ENCODE measurements at places on chromosomes 1 and 21.
A peak's percentile ranks its signal among the peaks of the same experiment; 100 is the strongest.

DNA sequence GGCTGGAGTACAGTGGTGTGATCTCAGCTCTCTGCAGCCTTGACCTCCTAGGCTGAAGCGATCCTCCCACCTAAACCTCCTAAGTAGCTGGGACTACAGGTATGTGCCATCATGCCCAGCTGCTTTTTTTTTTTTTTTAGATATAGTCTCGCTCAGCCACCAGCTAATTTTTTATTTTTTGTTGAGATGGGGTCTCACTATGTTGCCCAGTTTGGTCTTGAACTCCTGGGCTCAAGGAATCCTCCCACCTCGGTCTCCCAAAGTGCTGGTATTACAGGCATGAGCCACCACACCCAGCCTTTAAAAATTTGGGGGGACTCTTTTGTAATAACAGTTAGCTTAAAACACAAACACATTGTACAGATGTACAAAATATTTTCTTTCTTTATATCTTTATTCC, 1.7 kb upstream of the SNX27 start:
- no peak for DNase-seq

DNA sequence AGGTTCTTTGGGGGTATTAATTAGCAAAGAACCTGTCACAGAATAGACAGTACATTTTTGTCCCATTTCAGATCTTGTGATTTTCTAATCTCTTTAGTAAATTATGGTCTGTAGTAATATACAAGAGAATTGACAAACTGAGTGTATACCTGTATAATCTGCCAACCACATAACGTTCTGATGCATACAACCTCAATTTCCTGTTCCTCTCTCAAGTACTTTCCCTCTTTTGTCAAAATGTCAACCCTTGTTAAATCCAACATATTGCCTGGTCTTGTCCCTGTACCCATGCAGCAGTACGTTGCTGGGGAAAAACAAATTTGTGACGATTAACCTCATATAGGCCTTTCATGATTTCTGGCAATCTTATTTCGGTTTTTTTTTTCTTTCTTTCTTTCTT, 1.1 kb downstream of the ARV1 start:
- no peak for DNase-seq

- DNase-seq = no peak
Observed at GRCh38 chr1:37792943-37793686, 532 bp upstream of the MANEAL start.

GRCh38 chr1:33617451-33617850, 145.0 kb downstream of the ZSCAN20 start:
- DNase-seq = no peak

DNA sequence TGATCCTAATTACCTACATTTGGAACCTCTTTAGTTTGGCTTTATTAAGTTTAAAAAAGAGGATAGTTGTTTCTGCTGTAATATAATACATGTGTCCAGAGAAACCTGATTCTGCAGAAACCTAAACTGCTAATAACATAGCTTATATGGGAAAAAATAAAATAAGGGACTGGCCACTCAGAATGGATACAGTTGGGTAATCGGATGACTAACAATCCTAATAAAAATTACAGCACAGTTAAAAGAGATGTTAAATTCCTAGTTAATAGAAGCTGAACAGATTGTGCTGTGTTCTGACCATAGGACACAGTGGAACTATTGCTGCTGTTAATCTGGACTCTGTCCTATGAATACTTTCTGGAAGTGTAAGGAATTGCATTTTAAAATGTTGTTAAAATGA, 16.0 kb downstream of the ARV1 start:
- DNase-seq = no peak

GRCh38 chr1:5977494-5978444, 14.5 kb downstream of the NPHP4 start:
- DNase-seq = peak; percentile 38

DNA sequence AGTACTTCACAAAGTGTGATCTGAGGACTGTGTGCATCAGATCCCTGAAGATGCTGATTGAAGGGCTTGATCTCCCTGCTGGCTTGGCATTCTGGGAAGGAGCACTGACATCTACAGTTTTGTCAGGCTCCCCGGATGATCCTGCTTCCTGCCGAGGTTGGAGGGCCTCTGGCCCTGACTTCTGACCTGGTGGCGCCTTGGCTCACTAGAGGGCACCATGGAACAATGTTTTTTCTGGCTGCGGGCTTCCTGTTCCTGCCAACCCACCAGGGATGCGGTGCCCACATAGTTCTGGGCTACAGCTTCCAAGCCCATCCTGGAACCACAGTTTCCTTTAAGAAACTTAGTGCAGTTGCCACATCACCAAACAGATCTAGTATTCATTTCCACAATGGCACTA, 38.8 kb upstream of the RASAL2 start:
- no peak for DNase-seq

- DNase-seq = no peak
Observed at GRCh38 chr1:79161077-79161476, 154.5 kb upstream of the ADGRL4 start.

DNA sequence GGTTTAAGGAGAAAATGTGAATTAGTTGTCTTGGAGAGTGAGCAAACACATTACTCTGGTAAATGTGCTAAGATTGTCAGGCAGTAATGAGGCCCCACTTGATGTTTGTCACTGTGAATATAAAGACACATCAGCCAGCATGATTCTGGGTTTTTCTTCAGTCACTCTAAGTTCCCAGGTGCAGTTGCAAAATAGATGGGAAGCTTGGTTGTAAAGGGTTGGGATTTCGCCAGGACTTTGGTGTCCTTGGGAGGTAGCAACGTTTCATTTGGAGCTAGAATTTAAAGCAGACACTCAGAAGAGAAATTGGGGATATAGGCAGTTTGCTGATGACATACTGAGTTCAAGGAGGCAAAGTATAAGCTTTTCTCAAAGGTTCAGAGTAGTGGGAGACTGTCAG, 154.3 kb downstream of the MAST2 start:
- no peak for DNase-seq

- DNase-seq = no peak
Observed at GRCh38 chr1:28449904-28450303, 55.9 kb upstream of the RCC1 start.

DNA sequence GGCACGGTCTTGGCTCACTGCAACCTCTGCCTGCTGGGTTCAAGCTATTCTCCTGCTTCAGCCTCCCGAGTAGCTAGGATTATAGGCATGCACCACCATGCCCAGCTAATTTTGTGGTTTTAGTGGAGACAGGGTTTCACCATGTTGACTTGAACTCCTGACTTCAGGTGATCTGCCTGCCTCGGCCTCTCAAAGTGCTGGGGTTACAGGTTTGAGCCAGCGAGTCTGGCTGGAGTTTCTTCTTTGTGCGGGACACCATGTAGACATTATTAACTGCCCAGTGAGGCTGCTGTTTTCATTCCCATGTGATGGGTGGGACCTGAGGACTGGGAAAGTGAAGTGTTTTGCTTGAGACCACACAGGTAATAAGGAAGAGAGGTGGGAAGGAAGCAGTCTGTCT, 23.3 kb downstream of the PLA2G5 start:
- DNase-seq = no peak

- DNase-seq = no peak
Observed at GRCh38 chr1:12426030-12426429, 192.0 kb downstream of the DHRS3 start.

GRCh38 chr1:155125511-155125945, 2.1 kb upstream of the EFNA1 start:
- DNase-seq = peak; percentile 61

- DNase-seq = no peak
Observed at GRCh38 chr1:169776440-169776839, 18.3 kb downstream of the METTL18 start.

GRCh38 chr1:16119504-16119903, 36.4 kb downstream of the EPHA2 start:
- no peak for DNase-seq

DNA sequence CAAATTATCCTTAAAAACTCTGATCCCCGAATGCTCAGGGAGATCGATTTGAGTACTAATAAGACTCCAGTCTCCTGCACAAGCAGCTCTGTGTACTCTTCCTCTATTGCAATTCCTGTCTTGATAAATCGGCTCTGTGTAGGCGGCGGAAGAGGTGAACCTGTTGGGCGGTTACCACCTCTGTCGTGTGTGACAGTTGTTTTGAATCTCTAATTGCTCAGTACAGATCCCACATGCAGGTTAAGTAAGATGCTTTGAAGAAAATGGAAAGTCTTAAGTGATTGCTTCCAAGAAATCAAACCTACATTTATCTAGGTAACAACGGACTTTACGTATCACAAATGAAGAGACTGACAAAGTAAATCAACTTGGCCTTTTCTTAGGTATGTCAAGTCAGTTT, 35.5 kb downstream of the COA6 start:
- no peak for DNase-seq

GRCh38 chr1:35882586-35882944, 444 bp upstream of the AGO1 start:
- DNase-seq = no peak

GRCh38 chr1:116738673-116739370, 15.4 kb upstream of the CD2 start:
- no peak for DNase-seq

GRCh38 chr1:236141447-236142252, 689 bp upstream of the GPR137B start:
- DNase-seq = no peak

DNA sequence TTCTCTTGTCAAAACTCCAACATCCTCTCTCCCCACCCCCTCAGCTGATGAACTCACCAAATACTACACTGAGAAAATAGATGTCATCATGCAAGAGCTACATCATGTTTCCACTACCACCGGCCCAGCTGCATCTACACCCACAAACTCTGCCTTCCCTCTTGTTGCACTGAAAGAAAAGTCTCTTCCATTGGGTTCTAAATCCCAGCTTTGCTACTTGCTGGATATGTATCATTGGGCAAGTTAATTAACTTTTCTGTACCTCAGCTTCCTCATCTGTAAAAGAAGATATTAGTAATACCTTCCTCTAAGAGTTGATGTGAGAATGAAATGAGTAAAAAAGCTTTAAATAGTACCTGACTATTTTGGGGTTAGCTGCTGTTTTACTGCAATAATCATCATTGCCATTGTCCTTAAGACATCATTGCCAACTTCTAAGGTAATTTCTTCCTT, 108.6 kb downstream of the OLFML2B start:
- no peak for DNase-seq

GRCh38 chr1:223652436-223652941, 13.0 kb downstream of the CAPN8 start:
- DNase-seq = no peak

DNA sequence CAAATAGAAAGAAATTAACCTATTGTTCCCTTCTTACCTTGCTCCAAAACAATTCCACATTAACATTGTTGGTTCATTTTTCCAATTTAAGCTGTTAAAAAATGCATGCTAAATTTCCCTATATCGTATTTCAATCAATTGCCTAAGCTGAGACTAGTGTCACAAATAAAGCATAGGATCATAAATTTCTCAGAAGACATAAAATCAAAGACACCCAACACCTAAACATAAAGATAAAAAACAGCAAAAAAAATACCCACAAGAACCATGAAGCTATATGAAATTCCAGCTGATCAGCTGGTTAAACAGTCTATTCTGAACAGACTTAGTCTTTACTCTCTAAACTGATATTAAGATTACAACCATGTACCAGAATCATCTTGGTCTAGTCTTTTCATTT, 32.3 kb downstream of the ACBD6 start:
- DNase-seq = no peak

DNA sequence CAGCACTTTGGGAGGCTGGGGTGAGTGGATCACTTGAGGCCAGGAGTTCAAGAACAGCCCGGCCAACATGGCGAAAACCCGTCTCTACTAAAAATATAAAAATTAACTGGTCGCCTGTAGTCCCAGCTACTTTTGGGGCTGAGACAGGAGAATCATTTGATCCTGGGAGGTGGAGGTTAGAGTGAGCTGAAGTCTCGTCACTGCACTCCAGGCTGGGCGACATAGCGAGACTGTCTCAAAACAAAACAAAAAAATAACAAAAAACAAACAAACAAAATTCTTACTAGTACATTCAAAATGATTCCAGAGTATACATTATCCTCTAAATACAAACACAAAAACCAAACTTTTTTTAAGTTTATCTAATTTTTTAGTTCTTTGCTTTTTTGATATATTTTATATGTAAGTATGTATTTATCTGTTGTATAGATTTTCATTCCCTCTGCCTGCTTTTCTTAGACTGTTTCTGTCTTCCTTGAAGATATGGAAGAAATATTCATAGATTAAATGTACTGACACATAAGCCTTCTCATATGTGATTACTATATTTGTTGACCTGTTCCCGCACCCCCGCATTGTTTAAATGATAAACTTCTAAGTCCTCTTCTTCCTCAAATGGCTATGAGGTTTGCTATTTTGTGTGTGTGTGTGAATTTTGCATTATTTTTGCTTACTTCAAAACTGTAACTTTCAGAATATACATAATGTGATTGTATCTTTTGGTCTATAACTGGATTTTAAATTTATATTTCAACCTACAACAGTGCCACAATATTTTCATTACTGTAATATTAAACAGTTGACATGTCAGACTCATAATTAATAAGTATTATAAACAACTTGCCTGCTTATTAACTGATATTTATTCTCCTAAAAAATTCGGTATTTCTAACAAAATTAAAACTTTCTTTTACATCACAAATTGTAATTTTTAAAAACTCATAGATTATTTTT, 1674.1 kb upstream of the B3GALT2 start:
- DNase-seq = no peak

DNA sequence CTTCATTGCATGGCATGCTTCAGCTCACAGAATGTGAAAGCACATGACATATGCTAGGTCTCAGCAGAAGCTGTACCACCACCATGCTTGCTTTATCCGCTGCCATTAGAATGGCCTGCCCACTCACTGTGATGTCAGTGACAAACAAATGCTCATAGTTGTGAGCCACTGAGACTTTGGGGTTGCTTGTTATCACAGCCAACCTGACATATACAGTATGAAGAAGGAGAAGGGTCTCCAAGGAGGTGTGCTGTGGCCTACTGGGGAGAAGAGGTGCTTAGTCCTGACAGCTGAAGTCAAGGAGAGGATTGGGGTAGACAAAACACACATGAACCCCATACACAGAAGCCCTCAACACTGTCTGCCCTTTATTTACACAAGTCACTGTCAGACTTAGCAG, 19.5 kb upstream of the TENT5C start:
- DNase-seq = no peak

- DNase-seq = no peak
Observed at GRCh38 chr1:69747207-69747606, 179.5 kb downstream of the LRRC7 start.
